ENCODE measurements at places on chromosomes 6 and 20. TPM values are rescaled to one million over a fixed set of nuclear protein-coding genes. Genes with fewer than 3 reads are reported as not detected.

GRCh38 chr20:15257569-15257870 lies 920.1 kb upstream of the FLRT3 start:
- DNase-seq: no peak

DNA sequence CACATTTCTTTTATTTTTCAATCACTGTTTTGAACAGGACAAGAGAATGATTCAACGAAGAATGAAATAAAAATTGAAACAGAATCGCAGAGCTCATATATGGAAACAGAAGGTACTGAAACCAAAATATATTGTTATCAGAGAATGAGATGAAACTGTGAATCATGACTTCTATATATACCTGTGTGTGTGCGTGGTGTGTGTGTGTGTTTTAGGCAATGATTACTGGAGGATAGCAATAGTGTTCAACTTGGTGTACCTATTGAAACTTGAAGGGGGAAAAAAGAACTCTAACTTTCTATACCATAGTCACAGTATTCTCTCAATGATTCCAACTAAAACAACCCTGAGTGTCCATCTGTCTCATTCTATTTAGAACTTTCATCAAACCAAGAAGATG lies 586.6 kb downstream of the KIF16B start:
- DNase-seq: no peak

DNA sequence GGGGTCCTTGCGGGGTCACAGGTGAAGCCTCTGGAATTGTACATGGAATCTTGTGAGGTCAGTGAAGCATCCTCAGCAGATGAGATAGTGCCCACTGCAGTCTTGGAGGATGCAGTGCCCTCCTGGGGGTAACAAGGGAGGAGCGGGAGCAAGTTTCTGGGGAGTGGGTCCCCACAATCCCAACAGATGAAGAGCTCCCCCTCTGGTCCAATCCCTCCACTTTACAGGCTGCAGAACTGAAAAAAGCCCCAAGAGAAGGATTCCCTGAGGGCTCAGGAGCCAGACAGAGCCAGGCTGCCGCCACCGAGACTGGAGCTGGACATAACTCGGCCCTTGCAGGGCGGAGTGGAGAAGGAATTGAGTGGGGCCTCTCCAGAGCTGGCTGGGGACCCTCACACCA lies 52.4 kb downstream of the TTI1 start:
- DNase-seq: no peak

GRCh38 chr20:20192366-20192765 lies 140.0 kb downstream of the CFAP61 start:
- no peak for DNase-seq

DNA sequence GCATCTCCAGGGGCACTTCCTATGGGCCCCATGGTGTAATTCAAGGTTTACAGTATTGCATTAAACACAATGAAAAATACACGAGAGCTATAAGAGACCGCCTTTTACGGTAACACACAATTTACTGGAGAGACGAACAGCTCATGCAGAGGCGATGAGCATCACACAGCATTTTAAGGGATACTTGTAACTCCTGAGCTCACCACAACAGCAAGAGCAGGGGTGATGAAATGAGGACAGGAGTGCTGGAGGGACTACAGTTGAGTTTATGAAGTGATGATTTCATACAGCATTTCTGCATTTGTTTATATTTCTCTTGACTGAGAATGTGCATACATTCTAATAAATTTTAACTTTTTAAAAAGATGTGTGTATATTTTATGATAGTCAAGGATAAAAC lies 113.9 kb downstream of the WDR27 start:
- no peak for DNase-seq

DNA sequence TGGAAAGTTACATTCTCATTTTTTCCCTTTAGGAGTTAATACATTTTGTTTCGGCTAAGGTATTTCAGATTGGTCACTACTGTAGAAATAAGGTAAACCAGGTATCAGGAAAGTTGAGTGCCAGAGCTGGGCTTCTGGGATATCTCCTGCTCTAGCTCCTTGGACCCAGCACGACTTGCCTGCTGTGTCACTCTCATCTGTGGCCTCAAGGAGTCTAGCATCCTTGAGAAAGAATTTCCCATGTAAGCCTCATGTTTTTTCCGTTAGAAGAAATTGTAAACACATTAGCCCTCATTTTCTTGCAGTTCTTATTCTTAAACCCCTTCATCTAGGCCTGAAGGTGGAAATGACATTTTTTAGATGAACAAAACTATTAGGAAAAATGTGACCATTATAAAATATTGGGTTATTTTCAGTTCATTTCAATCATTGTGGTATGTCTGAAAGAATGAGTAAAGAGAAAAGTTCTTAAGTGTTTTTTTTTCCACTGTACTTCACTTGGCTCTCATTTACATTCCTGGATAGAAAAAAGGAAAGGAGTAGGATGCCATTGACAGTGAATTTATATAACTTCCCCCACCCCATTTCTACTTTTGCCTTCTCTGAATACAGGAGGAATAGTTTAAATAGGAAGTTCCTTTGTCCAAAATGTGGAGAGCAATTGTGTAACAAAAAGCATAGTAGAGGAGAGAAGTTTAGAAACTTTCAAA lies 46.7 kb downstream of the CD2AP start:
- DNase-seq: no peak

- DNase-seq: no peak
Measured at GRCh38 chr6:107740496-107741190, 83.5 kb downstream of the SCML4 start.

DNA sequence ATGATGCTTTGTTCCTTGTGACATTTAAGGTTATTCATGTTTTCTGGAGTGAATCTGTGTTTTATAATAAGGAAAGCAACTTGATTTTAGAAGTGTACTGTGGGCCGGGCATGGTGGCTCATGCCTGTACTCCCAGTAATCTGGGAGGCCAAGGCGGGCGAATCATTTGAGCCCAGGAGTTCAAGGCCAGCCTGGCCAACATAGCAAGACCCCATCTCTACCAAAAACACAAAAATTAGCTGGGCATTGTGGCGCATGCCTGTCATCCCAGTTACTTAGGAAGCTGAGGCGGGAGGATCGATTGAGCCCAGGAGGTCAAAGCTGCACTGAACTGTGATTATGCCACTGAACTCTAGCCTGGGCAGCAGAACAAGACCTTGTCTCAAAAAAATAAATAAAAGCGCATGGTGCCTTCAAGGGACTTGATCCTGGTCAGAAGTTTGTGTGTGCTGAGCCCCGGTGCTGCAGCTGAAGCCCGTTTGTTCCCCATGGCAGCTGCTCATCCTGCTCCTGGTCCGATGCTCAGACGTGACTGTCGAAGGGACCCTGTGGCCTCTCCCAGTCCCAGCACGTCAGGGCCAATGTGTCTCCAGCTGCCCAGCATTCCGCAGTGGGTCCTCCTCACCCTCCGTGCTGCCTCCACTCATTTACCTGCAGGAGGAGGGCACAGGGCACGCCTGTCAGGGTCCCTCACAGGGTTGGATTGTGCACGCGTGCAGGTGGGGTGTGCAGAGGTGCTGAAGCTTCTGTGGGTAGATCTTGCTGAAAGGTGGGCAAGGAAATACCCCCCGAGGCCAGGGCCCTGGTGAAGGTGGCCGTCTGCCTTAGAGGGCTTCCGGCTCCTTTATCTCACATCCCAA lies 18.3 kb downstream of the ENTPD6 start:
- no peak for DNase-seq

GRCh38 chr6:43395776-43396175 lies 26.3 kb upstream of the ZNF318 start:
- no peak for DNase-seq

DNA sequence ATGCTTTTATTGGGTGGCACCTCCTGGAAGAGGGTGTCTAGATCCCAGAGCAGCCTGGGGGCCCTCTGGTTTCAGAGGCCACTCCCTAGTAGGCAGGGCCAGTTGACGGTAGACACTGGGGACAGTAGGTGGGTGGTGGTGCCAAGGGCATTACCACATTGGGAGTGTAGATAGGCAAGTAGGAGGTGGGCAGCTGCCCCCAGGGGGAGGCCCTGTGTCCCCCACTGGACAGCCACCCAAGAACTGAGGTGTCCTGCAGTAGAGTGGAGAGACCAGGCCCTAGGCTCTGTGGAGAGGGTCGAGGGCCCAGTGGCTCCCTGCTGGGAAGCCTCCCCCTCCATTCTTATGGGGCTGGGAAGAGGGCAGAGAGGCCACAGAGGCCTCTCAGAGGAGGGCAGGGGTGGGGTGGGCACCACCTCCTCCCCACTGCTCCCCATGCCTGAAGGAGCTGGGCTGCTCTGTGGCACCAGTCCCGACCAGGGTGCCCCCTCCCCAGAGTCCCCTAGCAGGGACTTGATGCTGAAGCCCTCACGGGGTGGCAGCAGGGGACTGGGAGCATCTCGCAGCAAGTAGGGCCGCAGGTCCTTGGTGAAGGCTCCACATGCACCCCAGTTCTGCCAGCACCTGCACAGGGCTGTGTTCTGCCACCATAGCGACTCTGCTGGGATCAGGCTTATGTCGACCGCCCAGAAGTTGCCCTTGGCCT lies 305.0 kb upstream of the KCNQ5 start:
- DNase-seq: no peak

DNA sequence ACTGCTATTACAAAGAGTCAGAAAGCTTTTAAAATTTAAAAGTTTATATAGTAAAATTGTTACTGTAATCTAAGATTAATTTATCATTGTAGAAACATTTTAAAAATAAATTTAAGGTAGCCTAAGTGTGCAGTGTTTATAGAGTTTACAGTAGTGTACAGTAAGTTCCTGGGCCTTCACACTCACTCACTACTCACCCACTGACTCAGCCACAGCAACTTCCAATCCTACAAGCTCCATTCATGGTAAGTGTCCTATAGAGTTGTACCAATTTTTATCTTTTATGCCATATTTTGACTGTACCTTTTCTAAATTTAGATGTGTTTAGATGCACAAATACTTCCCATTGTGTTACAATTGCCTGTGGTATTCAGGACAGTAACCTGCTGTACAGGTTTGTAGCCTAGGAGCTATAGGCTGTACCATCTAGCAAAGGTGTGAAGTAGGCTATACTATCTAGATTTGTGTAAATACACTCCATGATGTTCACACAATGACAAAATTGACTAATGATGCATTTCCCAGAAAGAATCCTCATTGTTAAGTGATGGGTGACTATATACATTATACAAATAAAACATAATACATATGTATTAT lies 10.2 kb upstream of the TMEM170B start:
- DNase-seq: no peak

GRCh38 chr6:43060034-43060754 lies 763 bp downstream of the KLC4 start:
- no peak for DNase-seq

- peak; percentile 19 for DNase-seq
Measured at GRCh38 chr6:115544765-115545671, 515.7 kb downstream of the FRK start.

- DNase-seq: no peak
Measured at GRCh38 chr6:138719744-138720143, 53.8 kb upstream of the CCDC28A start.

DNA sequence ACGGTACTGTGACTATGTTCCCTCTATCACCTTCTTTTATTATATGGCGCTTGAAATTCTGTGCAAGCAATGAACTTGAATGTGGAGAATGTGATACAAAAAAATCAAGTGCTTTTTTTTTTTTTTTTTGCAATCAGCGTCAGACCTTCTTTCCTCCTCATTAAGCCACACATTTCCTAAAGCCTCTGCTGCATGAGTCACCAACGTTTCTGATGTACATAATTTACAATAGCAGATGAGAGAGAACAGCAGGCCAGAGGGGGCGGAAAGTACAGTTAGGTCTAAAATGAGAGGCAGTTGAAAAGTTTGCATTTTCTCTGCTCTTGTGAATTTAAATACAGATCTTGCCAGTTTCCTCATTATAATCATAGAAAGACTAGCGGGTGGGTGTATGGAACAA lies 114.6 kb upstream of the RIPOR2 start:
- peak; percentile 73 for DNase-seq

- peak; percentile 76 for DNase-seq
Measured at GRCh38 chr20:48904566-48905296, 16.8 kb upstream of the ARFGEF2 start.

DNA sequence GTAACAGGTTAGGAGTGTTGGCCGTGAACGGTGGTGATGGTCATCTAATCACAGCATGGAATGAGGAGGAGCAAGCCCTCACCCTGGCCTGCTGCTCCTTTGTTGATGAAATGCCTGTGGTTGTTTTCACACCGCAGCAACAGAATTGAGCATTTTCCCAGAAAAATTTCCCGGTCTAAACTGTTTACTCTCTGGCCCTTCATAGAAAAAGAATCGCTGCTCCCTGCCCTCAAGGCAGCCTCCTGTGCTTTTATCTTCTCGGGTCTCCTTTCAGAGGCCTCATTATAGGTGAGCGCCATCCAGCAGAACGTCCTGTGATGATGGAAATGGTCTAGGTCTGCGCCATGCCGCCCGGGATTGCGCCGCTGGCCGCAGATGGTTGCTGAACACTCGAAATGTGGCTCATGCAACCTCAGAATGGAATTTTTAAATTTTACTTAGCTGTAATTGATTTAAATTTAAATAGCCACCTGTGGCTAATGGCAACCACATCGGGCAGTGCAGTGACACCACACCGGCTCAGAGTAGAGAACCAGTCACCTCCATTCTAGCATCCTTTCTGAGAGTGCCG lies 30.2 kb downstream of the PHACTR3 start:
- DNase-seq: no peak

- no peak for DNase-seq
Measured at GRCh38 chr20:47396762-47397476, 40.4 kb upstream of the ZMYND8 start.

GRCh38 chr6:55827818-55828522 lies 47.4 kb downstream of the BMP5 start:
- no peak for DNase-seq

Gene PAK5
- not detected for total RNA-seq
